GOT3 (cell line): ENCODE measurements at places on chromosomes 7 and 10.

GRCh38 chr10:71899665-71900412 lies 48.8 kb upstream of the PSAP start:
- no peak for DNase-seq

DNA sequence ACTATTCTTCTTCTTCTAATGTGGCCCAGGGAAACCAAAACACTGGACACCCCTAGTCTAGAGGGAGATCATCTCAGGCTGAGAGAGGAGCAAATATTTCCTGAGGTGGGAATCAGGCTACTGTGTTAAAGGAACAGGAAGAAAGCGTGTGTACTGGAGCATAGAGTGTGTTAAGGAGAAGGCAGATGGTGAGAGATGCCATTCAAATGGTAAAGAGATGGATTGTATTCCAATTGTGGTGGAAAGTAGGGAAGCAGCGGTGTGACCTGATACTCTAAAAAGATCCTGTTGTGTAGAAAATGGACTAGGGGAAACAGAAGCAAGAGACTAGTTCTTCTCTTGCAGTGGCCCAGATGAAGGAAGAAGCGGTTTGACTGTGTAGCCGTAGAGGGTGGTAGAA lies 31.2 kb downstream of the RAB18 start:
- DNase-seq = no peak

DNA sequence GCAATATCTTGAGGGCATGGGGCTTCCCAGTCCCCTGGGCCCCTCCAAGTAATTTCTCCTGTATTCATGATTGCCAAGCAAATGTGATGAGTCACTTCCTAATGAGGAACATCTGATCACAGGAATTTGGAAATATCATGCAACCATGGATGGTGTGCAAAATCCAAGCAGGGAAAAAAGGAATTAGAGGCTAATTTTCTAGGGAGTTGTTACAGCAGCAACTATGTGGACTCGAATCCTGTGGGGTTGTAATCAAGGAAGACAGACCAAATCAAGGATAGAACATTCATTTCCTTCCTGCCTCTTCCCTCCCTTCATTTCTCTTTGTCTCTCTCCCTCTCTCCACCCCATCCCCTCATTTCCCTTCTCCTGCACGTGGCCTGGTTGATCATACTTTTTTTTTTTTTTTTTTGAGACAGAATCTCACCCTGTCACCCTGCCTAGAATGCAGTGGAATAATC lies 23.9 kb upstream of the AGFG2 start:
- DNase-seq = no peak

DNA sequence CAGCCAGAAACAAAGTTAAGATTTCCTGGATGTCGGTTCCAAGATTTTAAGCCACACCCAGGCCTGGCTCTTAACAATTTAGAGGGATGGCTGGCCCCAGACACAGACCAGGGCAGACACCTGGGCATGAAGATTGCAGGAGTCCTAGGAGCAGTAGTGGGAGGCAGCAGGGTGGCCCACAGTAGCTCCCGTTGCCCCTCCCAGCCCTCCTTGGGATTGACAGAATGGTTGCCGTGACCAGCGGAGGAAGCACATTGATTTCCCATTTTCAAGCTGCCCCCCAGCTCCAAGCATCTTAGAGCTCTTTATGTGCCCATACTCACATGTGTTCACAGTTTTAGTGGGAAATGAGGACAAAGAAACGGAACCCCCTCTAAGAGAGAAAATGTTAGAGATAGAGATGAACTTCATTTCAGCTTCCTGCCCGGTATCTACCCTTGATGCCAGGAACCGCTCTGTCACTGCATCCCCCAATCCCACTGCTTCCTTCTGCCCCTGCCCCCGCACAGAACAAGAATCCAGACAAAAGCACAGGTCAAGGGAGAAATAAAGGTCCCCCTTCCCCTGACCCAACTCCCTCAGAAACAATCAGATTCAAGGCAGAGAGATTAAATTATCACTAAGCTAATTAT lies 101.1 kb downstream of the PLXNA4 start:
- DNase-seq = no peak

- no peak for DNase-seq
Observed at GRCh38 chr10:128149267-128150014, 23.2 kb upstream of the MKI67 start.

DNA sequence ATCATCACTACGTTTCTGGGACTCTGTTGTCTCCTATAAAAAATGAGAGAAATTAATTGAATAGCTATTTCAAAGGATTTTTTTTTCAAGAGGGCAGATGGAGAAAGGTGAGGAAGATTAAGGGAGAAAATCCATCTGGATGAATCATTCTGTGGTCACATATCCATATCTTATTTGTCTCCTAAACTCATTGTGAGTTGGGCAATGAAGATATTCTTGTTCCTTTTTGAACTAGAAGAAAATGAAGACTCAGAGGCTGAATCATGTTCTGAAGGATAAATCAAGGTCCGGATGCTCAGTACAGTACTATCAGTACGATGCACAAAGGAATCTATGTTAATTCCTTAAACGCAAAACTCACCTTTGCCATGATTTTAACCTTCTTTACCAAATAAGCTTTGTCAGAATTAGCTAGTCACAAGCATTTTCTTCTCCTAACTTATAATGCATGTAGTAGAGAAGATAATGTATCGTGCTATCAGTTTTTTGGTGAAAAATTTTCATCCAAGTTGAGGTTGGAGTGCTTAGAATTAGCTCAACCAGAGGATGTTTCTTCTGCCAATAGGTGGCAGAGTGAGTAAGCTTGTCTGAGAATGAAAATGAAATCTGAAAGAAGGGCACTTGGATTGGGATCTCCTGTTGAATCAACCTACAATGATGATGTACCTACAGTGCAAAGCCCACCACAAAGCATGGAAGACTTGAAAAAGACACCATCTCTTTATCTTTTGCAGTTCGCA lies 446.9 kb downstream of the KIF20B start:
- no peak for DNase-seq

DNA sequence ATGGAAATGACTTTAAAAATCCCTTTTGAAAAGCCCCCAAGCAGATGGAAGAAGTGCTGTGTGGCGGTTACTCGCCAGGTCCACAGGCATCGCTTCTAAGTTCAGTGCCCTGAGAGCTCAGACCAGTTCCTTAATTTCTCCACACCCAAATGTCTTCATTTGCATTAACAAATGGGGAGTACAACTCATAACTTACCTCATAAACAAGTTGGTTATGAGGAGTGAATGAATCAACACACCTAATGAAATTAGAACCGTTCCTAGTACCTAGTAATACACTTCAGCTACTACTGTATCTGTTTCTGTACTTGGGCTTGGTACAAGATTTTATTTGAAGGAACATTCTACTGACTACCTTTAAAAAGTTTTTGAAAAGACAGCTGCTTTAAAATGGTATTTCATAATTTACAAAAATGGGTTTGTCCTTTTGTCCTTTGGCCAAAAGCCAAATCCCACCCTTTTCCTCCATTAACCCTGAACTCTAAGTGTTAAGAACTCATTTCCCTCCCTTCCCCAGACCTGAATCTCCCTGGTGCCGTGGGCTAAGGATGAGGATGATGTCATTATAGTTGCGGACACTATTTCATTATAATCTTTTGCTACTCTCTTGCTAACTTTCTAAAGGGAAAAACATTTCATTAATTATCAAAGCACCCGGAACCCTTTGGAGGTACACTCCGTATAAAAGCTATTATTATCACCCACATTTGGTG lies 221.5 kb upstream of the CELF2 start:
- no peak for DNase-seq

DNA sequence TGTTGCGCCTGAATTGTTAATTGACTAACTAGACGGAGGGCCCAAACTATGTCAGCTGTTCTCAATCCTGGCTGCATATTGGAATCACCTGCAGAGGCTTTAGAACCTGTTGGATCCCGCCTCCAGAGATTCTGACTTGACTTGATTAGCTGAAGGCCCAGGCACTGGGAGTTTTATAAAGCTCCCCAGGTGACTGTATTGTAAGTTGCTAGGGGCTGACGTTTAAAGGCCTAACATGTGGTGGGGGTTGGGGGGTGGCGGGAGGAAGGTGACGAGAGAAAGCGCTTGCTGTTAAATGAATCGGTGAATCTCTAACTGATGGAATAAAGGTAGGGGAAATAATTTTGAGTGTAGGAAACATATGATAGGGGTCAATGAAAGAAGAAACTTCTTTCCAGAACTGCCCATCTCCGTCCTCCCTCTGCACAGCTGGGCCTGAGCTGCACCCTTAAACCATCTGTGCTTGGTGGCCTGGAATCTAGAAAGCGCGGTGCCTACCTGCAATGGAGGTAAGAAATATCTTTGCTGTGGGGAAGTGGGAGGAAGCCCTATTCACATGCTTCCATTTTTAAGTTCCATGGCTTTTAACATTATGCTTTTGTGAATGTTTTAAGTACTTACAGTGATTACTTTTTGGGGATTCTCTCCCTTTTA lies 225.0 kb upstream of the FAM3C start:
- no peak for DNase-seq

GRCh38 chr10:93073539-93074146 lies at the start of gene CYP26A1:
Gene CYP26A1 (plus strand): TSS chr10:93073893. CDS start chr10:93073935, 42 bp downstream.
- no peak for DNase-seq

DNA sequence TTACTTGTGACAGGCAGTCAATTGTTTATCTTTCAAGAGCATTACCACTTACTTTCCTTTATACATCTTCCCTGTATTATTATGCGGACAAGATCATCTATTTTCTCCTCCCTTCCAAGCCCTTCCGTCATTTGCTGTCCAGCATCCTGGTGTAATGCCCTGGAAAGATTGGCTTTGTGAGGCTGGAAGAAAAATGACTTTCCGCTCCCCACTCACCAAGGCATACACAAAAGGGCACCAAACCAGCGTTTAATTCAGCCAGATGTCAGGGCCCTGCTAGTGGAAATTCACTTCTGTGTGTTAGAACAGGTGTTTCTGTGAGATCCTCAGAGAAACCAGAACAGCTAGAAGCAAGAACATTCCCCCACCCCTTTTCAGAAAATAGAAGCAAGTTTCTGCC lies 128.1 kb upstream of the NANOS1 start:
- no peak for DNase-seq

GRCh38 chr7:12092499-12093130 lies 118.5 kb upstream of the TMEM106B start:
- DNase-seq = no peak

- no peak for DNase-seq
Observed at GRCh38 chr10:49090696-49091380, 24.5 kb downstream of the VSTM4 start.

- no peak for DNase-seq
Observed at GRCh38 chr7:78121888-78122287, 323.3 kb downstream of the PHTF2 start.

- DNase-seq = no peak
Observed at GRCh38 chr10:44619975-44620374, 235.1 kb upstream of the CXCL12 start.

DNA sequence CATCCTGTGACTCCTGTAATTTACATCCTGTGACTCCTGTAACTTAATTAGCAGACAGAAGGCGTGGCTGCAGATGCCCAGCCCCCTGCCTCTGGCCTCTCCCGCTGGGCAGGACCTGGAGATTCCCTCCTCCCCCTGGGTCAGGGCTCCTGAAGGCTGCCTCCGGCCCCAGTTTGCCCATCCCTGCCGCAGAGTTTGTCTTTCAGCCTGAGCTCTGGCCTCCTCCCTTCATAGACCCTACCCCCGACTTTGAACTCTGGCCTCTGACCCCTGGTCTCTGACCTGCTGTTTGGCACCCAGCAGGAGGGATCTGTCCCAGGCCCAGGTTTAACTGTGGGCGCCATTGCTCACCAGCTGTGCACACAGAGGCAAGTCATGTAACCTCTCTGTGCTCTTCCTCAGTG lies 45.6 kb downstream of the ELFN1 start:
- DNase-seq = no peak

DNA sequence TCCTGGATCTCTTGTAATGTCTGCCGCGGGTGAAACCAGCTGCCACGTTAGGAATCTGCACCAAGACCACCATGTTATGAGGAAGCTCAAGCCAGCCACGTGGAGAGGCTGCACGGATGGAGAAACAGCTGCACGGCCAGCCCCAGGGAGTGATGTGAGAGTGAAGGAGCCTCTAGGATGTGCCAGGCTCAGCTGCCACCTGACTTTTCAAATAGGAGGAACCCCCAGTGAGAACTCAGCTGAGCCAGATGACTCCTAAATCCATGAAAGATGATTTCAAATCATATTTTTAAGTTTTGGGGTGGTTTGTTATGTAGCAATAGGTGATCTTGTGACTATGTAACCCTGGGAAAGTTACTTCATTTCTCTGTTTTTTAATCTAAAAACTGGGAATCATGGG lies 71.7 kb downstream of the PRKAG2 start:
- no peak for DNase-seq

GRCh38 chr10:72104472-72105097 lies 16.2 kb upstream of the SPOCK2 start:
- DNase-seq = no peak

- DNase-seq = no peak
Observed at GRCh38 chr10:76928565-76928964, 709.0 kb downstream of the KCNMA1 start.

DNA sequence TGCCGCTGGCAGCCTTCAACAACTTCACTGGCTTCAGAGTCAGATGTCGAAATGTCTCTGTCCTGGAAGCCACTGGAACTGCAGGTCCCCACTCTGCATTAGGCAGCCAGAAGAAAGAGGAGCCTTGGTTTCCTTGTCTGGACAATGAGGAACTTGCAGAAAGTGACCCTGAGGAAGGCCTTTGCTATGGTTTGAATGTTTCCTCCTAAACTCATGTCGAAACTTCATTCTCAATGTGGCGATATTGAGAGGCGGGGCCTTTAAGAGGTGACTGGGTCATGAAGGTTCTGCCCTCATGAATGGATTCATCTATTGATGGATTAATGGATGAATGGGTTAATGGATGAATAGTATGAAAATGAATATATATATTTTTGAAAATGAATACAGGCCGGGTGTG lies 61.6 kb upstream of the GPR26 start:
- no peak for DNase-seq

- no peak for DNase-seq
Observed at GRCh38 chr10:88347022-88347421, 236.1 kb downstream of the RNLS start.

- no peak for DNase-seq
Observed at GRCh38 chr10:527416-527815, 162.1 kb downstream of the DIP2C start.

- DNase-seq = no peak
Observed at GRCh38 chr7:76272851-76273497, 29.5 kb upstream of the HSPB1 start.

GRCh38 chr7:141483044-141483443 lies 68.2 kb upstream of the AGK start:
- DNase-seq = no peak

DNA sequence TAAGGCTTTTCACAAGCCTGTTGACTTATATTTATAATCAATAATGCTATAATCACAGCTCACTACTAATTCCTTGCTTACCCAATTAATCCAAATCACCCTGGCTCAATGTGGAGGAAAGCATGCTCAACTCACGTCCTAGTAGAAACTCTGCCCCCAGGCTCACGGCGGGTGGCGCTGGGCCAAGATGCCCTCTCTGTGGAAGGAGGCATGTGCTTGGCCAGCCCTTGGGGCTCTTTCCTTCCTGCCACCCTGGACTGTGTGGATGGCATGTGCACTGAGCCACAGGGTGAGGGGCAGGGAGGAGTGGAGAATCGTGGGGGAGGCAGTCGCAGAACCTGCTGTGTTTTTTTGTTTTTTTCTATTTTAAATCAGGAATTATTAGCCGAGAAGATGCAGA lies 96.2 kb downstream of the SH2D4B start:
- no peak for DNase-seq

- no peak for DNase-seq
Observed at GRCh38 chr7:82594665-82595064, 151.1 kb upstream of the CACNA2D1 start.

GRCh38 chr7:43640679-43641078 lies 57.8 kb downstream of the STK17A start:
- DNase-seq = no peak
